ENCODE measurements at places on chromosomes 2 and 18. TPM values are rescaled to one million over a fixed set of nuclear protein-coding genes. Genes with fewer than 3 reads are reported as not detected.

- no peak for DNase-seq
Measured at GRCh38 chr2:181859123-181859522, 32.4 kb upstream of the ITPRID2 start.

- DNase-seq: no peak
Measured at GRCh38 chr2:233418761-233419546, 64.7 kb downstream of the DGKD start.

- no peak for DNase-seq
Measured at GRCh38 chr18:58140387-58141325, 96.6 kb downstream of the NEDD4L start.

- DNase-seq: no peak
Measured at GRCh38 chr2:65781756-65782155, 349.4 kb upstream of the SPRED2 start.

DNA sequence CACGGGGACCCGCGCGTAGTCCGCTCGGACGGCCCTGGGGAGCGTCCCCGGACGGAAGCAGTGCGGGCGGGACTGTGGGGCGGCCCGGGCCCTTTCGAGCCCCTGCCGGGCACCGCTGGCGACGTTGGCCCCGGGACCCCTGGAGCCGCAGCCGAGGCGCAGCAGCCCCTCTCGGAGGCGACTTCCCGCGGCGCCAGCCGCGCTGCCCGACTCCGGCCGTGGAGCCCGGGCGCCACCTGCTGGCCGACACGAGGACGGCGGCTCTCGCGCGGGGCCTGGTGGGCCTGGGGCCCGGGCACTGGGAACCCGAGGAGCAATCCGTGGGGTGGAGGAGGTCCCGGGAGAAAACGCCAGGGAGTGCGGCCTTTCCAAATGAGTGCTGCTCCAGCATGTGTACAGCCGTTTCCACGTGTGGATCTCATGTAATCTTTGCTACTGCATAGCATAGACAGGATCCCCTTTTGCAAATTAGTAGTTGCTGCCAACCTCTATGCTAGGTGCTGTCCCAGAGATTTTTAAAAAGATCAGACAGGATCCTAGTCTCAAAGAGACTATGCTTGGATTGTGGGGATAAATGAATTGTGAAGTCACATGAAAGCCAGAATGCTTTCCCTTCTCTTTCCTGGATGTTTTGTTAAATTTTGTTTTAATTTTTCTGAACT lies 4.0 kb downstream of the ID2 start:
- peak; percentile 71 for DNase-seq

DNA sequence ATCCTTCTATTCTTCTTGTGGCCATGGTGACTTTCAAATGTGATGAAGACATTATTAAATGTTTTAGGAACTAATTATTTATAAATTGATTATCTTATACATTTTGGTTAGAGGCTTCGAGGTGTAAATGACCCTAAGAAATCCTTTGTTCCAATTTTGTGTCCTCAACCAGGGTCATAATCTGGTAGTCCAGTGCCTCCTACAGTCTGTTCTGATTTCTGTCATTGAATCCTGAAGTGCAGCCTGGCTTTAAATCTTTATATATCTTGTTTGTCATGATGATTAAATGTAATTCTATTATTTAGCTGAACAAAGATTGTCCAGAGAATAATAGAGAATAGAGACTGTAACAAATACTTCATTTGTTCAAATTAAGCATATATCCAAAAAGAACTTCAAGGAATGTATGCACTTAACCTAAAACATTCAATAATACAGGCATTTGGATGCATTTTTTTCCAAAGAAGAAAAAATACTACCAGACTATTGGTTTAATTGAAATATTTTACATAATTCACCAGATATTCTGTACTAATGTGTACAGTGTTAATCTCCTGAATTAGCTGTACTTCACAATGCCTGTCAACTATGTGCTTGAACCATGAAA lies 89.8 kb downstream of the PRPF40A start:
- no peak for DNase-seq

DNA sequence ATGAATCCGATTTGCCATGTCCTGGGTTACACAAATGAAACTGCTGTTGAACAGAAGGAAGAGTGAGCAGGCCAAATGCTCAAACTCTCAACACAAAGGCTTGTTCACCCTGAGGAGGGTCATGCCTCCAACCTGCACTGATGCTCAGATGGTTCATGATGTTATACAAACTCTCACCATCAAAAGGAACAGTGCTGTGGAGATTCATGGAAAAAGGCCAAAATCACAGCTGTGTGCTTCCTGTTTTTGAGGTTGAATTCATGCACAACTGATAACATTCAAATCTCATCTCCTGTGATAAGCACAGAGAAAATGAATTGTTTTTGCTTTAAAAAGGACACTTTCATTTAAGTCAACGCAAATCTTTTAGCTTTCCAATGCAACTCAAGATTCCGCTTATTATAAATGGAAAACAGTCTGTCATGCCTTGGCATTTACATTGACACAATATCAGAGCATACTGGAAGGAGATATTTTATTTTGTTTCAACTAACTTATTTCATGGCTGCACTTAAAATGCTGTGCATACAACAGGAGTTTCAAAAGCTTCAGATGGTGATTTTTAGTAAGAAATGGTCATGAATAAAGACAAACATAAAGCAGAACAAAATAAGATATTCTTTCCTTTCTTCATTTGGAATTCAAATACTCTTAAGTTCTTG lies 22.2 kb upstream of the TTN start:
- DNase-seq: peak; percentile 14

The ACVR1C gene
- total RNA-seq: 2.4 TPM

DNA sequence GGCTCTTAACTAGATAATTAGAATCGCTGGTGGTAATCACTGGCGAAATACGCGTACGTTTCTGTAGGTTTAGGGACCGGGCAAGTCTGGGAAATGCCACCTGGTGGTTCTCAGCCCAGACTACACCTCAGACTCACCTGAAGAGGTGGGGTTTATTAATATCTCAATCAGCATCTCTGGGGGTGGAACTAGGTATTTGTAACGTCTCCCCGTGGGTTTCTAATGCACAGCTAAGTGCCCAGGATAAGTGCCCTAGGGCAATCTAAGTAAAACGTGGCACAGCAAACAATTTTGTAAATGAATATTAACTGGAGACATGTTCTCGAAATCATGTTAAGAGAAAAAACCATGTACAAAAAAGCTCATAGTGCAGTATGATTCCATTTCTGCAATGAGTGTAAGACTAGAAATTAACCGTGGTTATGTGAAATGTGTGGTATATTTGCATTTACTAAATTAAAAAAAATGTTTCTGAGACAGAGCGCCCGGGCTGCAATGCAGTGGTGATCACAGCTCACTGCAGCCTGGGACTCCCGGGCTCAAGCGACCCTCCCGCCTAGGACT lies 760 bp upstream of the CNOT11 start:
- peak; percentile 49 for DNase-seq

The TLX2 gene
- total RNA-seq: not detected

The TWIST2 gene
- total RNA-seq: 32.0 TPM

- no peak for DNase-seq
Measured at GRCh38 chr2:189533288-189534035, 47.1 kb downstream of the SLC40A1 start.

GRCh38 chr2:164479460-164479859 lies 141.8 kb downstream of the GRB14 start:
- peak; percentile 35 for DNase-seq

- DNase-seq: no peak
Measured at GRCh38 chr2:31944828-31945571, 65.8 kb downstream of the MEMO1 start.

The PPP1R1C gene
- total RNA-seq: 23.4 TPM

The CYP1B1 gene
- 24.8 TPM for total RNA-seq

DNA sequence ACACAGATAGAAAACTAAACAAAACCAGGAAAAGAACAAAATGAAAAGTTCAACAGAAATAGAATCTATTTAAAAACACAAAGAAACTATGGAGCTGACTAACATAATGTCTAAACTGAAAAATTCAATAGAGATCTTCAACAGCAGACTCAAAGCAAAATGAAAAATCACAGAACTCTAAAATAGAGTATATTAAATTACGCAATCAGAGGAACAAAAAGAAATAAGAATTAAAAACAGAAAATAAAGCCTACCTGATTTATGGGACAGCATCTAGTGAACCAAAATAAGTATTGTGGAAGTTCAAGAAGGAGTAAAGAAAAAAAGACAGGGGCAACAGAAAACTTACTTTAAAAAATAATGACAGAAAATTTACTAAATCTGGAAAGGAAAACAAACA lies 152.1 kb upstream of the GALNT5 start:
- DNase-seq: no peak

DNA sequence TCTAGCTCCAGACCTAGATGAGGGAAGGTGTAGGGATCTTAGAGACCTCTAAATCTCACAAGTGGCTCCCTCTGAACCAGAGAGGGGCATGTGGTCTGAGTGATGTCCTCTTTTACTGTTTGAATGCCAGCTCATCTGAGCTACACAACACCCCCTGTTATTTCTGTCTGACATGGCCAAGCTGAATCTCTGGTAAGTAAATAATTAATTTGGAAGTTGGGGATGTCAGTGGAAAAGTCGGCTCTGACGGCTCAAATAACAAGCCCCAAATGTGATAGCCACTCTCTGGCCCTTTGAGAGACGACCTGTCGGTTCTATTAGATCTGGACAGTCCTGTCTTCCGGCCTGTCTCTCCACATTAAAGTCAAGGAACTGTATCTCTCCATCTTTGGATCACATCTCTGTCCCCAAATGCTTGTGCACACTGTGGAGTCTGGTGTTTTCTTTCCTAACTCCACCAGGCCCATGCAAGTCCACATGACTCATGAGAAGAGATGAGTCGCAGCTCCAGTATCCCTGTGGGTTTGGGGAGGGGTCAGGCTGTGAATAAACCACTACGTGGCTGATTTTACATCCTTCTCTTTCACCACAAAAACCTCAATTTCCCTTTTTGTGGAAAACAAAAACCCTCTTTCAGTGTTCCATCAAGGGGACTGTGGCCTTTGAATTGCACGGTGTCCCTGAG lies 52.5 kb downstream of the SETBP1 start:
- peak; percentile 65 for DNase-seq

DNA sequence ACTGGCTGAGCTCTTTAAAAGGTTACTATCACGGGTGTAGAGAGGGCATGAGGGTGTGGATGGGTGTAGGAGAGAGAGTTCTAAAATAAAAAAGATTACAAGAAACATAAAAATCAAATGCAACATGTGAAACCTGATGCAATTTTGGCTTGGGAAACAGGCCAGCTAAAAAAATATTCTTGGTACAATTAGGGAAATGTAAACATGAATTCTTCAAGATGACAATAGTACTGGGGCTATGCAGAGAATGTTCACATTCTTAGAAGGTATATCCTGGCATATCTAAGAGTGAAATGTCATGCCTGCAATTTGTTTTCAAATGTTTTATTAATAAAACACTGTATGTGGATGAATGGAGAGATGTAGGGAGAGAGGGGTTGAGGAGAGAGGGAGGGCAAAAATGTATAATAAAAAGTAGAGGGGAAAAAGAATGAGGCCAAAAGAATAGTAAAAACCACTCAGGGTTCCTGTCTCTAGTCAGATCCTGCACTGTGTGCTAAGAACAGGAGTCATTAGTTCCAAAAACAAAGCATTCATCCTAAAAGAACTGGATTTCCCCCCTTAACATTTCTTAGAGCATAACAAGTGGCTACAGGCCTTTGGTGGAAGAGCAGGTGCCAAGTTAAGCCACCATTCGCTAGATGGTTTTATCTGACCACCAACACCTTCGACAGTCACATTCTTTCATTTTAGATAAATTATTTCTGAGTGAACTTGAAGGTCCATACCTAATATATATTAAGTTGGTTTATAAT lies 77.3 kb downstream of the LPIN2 start:
- DNase-seq: no peak

GRCh38 chr2:26610504-26611335 lies 30.4 kb downstream of the CIB4 start:
- no peak for DNase-seq

The ACMSD gene
- total RNA-seq: 3.1 TPM

The CCDC141 gene
- total RNA-seq: 5.3 TPM

GRCh38 chr2:136212426-136213378 lies 94.8 kb upstream of the CXCR4 start:
- DNase-seq: no peak

DNA sequence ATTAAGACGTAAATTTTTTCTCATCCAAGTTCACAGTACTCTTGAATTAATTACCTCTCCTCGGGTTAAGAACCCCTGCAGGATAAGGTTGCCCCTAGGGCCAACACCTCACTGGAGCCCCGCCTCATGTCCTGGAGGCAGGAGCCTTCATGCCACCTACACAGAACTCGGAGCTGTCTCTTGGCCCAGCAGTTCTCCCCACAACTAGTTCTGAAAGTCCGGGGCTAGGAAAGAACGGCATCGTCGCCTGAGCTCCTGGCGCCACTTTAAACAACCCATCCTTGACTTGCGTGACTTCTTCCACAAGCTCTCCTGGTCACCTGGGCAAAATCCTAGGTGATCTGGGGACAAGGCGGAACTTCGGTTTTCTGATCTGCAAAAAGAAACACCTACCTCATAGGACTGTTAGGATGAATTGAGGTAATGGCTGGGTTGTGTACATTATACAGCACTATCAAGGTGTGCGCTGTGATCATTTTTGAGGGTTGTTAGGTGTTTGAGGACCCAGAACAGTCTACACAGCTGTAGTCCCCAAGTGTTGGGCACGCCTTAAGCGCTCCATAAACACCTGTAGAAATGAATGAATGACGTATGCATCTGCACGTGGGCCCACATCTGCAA lies 641 bp upstream of the ITGA6 start:
- DNase-seq: no peak

The C1QL2 gene
- total RNA-seq: 0.48 TPM

DNA sequence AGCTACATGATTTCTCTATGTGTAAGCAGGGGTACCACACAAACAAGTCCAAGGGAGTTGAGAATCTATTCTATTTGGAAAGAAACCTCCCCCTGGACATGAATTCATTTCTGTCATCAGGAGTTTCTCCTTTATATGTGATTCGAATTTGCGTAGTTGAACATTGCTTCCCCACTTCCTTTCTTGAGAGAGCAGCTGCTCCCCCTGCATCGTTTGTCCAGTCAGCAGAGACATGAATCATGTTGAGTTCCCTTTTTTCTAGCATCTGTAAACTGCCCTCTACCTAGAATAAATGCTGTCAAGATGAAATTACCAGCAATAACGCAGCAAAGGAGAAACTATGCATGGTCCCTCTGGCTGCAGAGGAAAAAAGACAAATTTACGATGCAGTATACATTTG lies 73.8 kb downstream of the KIF5C start:
- no peak for DNase-seq

DNA sequence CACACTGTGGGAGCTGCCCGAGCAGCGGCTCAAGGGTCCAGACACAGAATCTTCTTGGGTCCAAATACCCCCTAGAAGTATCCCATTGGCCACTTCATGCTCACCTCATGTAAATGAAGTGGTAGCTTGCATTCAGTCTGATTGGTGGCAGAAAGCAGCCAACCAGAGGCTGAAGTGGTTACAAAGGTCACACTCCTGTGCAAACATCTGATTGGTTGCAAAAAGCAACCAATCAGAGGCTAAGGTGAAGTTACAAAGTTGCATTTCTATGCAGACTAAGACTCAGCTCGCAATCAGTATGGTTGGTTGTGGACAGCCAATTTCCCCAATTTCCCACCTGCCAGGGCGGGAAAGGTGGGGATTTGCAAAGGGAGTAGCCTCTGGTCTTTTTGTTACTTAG lies 94.3 kb downstream of the DGKD start:
- no peak for DNase-seq

The ABCG5 gene
- 0.96 TPM for total RNA-seq
